ENCODE measurements at places on chromosomes 6 and 20.

DNA sequence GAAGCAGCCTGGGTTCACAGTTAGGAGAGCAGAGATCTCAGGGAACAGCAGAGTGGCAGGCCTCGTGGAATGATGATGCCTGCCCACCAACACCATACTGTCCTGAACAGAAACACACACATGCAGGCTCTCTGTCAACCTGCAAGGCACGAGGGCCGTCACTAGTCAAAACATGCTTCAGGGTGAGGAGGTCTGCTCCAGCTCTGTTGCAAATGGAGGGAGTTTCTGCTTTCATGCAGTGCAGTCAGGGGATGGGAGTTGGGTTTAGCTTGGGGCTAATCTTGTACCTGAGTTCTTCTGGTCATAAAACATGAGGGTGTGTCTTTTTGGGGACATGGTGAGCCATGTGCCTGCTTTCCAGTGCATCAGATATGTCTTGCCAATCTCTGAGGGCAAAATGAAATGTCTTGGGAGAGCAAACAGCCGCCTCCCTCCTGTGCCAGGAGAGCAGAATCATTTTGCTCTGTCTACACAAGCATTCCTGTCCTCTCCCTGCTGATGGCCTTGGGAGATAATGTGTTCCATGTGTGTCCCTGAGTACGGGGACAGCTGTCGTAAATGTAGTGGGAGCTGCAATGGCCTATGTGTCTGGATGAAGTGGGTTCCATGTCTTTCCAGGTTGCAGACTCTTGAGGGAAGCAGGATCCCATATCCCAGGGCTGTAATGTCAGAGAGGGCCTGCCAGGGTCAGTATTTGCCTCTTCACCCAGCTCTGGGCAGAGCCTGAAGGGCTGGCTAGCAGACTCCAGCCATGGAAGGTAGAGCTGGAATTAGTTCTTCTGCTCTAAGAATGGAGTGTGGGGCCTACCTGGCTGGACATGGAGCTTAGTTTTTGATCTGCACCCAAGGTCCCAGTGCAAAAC is 40.6 kb downstream of the MAFB start:
- no peaks in the 10 kb centered on the region for H3K27me3 ChIP-seq
- H3K27ac ChIP-seq = no peak overlapping the region
- H3K4me3 ChIP-seq = no peak overlapping the region
- H3K36me3 ChIP-seq = no peaks in the 10 kb centered on the region
- DNase-seq = no peak

DNA sequence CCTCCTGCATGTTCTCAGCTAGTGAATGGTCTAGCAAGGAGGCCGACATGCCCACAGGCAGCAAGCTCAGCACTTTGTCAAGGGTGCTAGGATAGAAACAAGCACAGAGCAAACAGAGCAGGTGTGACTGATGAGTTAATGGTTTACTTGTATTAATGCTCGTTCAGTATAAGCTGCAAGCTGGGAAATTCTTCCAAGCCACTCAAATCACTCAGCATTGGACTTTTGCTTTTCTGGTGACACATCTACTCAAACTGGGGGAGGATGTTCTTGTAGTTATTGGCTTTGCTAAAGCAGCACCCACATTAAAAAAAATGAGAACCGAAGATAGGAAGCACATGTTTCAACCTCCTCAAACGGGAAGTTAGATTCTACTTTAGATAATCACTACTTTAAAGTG is 43.1 kb upstream of the NEDD9 start:
- H3K36me3 ChIP-seq = no peaks in the 10 kb centered on the region
- no peak overlapping the region for H3K4me3 ChIP-seq
- peak; percentile 36 for DNase-seq
- peaks cover 42% of the 10 kb centered on the region for H3K4me1 ChIP-seq

- no peak overlapping the region for H3K4me3 ChIP-seq
- no peaks in the 10 kb centered on the region for H3K27me3 ChIP-seq
- H3K4me1 ChIP-seq = no peaks in the 10 kb centered on the region
- no peak overlapping the region for H3K27ac ChIP-seq
- no peaks in the 10 kb centered on the region for H3K36me3 ChIP-seq
These were observed 227.4 kb downstream of the LRFN2 start for GRCh38 chr6:40359808-40360207.

DNA sequence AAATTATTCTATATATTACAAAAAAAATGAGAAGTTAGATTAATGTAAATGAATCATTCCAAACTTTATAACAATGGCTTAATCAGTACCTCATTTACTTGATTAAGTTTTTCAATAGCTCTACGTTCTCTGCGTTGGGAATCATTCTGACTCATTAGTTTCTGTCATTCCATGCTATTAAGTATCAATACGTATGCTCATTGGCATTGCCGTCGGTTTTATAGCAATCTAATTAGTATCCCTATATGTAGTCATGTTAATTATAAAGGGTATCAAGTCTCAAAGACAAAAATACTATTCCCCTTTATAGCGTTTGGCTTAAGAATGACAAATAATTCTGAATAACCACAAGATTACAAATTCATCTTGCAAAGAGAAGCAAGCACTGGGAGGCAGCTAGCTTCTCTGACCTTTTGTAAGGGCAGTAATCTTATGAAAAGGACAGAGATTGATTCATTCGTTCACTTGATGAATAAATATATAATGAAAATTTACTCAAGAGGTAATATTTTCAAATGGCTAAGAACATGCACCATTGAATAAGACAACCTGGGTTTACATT is 41.8 kb downstream of the OLIG3 start:
- H3K27me3 ChIP-seq = no peaks in the 10 kb centered on the region
- H3K4me3 ChIP-seq = no peak overlapping the region
- DNase-seq = no peak

- H3K36me3 ChIP-seq = no peaks in the 10 kb centered on the region
- H3K27ac ChIP-seq = no peak overlapping the region
- no peaks in the 10 kb centered on the region for H3K4me1 ChIP-seq
- H3K4me3 ChIP-seq = no peak overlapping the region
- no peaks in the 10 kb centered on the region for H3K27me3 ChIP-seq
- peak; percentile 79 for DNase-seq
These were observed 733 bp upstream of the PSORS1C2 start for GRCh38 chr6:31139599-31139998.
